NB4 (cell line): ENCODE measurements at places on chromosomes 1 and 21.

DNA sequence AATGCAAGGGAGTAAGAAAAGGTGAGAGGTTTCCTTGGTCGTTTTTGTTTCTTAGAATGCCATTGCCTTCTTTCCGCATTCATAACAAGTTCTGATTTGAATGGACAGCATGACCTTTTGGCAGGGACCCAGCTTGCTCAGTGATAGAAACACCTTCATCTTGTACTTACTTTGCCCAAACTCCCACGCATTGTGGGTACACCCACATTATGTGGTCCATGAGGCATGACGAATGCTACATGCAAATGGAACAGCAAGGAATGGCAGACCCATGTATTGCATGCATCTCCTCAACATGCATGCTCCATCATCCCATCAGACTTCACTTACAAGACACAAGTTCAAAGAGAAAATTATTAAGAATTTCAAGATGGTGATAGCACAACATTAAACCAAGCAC lies 102.8 kb downstream of the CDC7 start:
- no peak for DNase-seq

DNA sequence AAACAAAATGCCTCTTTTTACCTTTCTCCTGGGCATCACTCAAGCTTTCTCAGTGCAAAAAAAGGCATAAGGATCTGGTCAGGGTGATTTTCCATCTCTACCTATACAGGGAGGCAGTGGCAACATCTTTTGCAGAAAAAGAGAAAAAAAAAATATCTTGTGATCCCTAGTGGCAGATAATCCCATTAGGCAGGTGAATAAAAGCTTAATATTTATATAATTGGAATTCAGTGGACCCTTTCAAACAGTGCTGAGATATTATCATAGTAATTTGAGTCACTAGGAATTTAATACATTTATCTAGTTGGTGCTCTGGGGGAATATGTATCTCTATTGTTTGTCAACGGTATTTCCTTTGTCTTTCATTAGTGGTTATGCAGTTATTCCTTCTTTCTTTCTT lies 29.9 kb upstream of the CXADR start:
- no peak for DNase-seq

DNA sequence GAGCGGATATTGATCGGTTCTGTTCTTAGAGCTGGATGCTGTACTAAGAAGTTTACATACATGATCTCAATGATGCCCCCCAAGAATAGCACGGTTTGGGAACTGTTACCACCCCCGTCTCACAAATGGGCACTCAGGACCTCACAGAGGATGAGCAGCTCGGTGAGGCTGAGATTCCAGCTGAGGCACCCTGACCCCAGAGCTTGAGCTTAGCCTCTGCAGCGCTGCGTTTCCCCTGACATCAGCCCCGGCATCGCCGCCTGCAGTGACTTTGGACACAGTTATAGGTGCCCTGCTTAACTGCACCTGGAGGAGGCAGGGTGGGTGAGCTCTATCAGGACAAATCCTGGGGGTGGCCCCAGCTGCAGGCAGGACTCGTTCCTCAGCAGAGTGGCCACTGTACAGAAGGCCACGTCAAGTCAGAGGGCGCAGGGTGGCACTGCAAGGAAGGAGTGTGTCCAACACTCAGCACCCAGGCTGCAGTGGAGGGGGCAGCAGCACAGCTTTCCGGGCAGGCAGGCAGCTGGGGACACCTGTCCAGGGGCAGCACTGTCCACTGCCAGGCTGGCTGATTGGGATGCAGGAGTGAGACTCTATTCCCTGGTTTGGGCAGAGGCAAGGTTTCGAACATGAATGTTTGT lies 65.8 kb upstream of the ABCG1 start:
- no peak for DNase-seq

GRCh38 chr21:30676737-30677136 lies 34.1 kb downstream of the KRTAP20-3 start:
- no peak for DNase-seq

DNA sequence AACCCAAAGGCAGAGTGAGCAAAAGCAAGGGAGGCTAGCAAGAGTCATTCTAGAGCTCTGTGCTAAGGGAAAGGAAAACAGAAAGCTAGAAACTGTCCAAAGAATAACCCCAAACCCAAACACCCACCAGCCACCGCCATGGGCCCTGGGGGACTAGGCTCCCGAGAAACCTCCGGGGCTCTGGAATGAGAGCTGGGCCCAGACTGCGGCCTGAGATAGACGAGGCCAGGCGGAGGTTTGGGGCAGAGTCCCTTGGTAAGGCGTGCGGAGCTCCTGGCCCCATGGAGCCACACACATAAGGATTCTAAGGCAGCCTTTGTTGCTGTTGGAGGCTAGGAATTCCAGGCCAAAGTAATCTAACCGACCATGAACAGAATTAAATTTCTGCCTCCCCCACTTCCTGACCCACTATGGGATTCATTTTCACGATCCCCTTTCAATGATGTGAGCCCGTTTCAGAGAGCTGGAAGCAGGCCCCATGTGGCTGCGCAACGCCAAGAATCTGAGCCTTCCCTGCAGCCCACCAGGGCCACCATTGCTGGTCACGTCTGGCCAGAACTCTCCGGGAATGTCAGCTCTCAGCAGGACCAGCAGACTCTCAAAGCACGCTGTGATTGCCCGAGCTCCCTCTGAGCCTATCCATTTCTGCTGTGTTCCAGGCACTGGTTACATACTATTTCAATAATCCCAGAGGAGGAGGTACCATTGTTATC lies 145.0 kb downstream of the TRABD2B start:
- DNase-seq: no peak

- DNase-seq: no peak
Observed at GRCh38 chr1:226322986-226323385, 14.0 kb upstream of the LIN9 start.

DNA sequence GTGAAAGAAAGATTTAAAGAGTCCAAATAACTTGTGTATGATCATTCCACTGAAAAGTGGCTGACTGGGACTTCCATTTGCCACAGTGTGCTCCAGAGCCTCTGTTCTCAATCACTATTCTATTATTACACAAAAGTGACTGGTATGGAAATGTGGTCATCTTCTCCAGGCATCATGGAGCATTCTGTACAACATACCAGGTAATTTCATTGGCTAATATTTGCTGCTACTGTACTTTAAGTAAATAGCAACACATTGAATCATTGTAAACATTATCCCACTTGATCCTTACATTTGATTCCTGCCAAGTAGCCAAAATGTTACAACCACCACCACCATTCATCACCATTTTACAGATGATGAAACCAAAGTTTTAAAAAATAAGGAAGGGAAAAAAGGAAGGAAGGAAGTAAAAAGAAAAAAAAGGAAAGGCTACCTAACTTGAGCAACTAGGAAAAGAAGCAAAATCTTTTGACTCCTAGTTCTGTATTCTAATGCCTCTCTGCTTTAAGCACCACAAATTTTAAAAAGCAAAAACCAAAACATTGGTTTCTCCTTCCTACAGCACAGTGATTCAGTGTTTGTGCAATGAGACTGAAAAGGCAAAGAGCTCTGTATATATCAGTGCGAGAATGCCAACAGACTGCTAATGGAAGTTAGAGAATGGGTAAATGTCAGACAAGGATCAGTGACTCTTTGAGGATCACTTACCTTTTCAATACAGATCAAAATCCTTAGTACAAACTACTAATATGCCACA lies 361.4 kb upstream of the PTBP2 start:
- no peak for DNase-seq

GRCh38 chr1:19044975-19045831 lies 88.7 kb upstream of the IFFO2 start:
- DNase-seq: peak; percentile 45

DNA sequence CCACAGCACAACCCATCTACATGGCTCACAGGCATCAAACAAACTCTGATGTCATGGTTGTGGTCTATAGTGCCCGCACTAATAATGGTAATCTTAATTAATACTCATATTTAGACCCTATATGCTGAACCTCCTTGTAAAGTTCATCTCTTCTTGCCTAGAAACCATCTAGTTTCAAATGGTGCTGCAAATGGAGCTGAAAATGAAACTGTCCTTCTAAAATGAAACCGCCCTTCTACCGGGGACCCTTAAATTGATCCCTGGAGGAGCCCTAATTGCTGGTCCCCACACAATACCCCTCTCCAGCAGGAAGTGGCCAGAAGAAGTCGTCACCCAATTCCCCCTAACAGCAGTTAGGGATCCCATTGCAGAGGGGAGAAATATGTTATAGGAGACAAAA lies 612.6 kb downstream of the MRPL39 start:
- DNase-seq: no peak

DNA sequence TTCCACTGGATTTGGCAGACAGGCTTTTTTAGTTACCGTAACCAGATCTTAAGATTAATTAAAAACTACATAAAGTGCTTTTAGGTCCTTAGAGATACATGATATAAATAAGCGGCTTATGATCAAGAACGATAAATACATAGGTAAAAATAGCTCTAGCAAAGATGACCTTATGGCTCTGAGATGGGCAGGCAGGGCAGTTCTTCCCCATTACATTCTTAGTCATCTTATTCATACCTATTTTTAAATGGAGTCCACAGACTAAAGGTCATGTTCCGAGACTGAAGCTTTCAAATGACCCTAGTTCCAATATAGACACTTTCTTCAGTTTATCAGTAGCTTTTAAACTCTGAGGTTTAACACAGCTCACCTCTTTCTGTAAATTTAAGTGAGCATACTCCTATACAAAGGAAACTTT lies 4.3 kb downstream of the MCL1 start:
- DNase-seq: no peak
